ENCODE measurements at places on chromosomes 6 and 20.

DNA sequence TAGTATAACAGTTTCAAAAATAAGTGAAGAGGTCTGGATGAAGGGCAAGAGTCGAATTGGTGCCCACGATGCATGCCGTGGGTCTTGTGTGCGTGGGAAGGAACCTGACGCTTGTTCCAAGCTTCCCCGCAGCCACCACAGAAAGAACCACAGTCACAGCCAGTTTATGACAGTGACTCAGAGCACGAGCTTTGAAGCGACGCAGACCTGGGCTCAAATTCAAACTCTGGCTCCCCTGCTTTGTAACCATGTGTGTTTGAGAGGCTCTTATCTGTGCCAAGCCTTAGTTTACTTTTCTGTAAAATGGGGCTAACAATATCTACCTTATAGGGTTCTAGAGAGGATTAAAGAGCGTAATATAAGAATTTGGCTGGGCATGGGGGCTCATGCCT, 65.5 kb downstream of the SYNJ2 start:
- no peak for DNase-seq

- DNase-seq, result no peak
Observed at GRCh38 chr6:37684801-37685200, 12.9 kb downstream of the MDGA1 start.

- DNase-seq, result no peak
Observed at GRCh38 chr6:170152989-170153388, 137.9 kb downstream of the DLL1 start.

DNA sequence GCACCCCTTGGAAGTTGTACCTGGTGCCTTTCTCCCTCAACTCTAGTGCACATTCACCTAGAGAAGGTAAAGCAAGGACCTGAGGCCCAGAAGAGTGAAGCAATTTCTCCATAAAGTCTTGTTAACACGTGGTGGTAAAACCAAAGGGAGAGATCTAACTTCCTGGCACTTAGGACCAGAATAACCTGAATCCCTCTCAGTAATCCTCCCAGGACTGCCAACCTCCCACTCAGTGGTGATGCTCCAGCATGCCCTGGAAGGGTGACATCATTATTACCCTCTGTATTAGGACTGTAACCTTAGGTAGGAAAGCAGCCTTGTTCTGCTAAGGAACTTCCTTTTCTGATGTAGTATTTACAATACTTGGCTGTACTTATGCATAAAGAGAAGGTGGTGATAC, 330.6 kb upstream of the MARCKS start:
- no peak for DNase-seq

DNA sequence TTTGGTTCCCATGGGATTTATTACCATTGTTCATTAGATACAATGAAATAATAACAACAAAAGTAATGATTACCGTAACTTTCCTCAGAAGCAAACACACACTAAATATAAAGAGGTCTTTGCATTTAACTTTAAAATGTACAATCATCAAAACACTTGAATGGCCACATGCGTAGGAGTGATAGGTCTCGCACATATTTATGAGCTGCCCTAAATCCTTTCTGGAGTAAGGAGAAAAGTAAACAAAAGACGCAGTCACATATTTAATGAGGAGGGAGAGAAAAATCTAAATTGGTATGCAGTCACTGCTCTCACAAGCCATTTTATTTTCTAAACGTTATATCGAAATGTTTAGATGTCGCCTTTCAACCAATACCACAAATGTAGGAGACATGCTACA, 129.4 kb upstream of the TCF21 start:
- no peak for DNase-seq

DNA sequence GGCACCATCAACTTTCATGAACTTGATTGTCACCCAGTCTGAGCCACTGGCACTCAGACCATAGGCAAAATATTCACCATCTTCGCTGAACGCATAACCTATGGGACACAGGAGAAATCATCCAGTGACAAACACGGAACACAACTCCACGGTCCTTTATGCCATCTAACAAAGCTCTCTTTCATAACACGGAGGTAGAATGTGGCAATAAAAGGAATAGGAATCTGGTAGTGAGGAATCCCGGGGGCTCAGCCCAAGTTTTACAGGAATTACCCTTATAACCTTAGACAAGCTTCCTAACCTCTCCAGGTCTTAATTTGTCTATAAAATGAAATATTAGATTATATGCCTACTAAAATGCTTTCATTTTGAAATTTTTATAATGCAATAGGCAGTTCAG, 29.4 kb downstream of the PREP start:
- no peak for DNase-seq

- no peak for DNase-seq
Observed at GRCh38 chr6:126140015-126140414, 153.7 kb downstream of the TRMT11 start.

DNA sequence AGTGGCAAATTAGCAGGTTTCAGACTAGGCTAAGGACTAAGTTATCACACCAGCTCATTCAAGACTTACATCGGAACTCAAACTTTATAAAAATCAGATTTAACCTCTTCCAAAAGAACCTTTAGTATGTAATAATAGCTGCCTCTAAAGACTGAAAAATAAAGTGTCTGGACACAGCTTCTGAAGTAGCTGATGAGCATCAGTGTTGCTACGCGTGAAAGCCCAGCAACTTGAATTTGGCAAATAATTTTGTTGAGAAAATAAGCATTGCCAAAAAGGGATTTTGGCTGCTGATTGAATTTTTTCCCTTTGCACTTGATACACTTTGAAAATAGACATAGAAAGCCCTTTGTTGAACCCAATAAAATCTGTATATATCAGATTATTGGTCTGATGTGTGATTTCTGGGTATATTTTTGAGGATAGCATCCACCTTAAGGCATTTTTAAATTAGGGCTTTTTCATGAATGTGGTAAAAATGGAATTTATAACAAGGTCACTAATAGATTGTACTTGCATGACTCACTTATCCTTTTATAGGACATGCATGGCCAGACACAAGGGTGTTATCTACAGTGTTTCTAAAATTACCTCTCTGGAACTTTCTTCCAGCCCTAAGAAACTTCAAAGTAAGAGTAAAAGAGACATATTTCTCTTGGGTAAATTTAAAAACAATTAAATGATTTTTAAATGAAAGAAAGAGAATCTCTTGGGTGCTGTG, 350.4 kb downstream of the TENT5A start:
- no peak for DNase-seq

- DNase-seq, result no peak
Observed at GRCh38 chr6:73234733-73235132, 9.4 kb upstream of the KHDC1L start.

GRCh38 chr20:34575271-34575670, 16.8 kb downstream of the MAP1LC3A start:
- no peak for DNase-seq

GRCh38 chr20:642398-643174, 10.4 kb downstream of the SRXN1 start:
- DNase-seq, result no peak

- no peak for DNase-seq
Observed at GRCh38 chr6:121748376-121748775, 312.9 kb downstream of the GJA1 start.

- DNase-seq, result no peak
Observed at GRCh38 chr6:168007592-168008338, 10.3 kb downstream of the KIF25 start.

- no peak for DNase-seq
Observed at GRCh38 chr6:138328210-138328609, 49.5 kb upstream of the SMIM28 start.

DNA sequence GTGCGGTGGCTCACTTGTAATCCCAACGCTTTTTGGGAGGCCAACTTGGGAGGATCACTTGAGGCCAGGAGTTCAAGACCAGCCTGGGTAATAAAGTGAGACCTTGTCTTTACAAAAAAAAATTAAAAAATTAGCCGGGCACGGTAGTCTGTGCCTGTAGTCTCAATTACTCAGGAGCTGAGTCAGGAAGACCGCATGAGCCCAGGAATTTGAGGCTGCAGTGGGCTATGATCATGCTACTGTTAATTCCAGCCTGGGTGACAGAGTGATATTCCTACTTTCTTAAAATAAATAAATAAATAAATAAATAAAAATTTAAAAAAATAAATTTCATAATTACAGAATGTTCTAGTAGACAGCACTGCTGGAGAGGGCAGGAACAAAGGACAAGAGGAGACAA, 62.4 kb downstream of the DST start:
- no peak for DNase-seq

DNA sequence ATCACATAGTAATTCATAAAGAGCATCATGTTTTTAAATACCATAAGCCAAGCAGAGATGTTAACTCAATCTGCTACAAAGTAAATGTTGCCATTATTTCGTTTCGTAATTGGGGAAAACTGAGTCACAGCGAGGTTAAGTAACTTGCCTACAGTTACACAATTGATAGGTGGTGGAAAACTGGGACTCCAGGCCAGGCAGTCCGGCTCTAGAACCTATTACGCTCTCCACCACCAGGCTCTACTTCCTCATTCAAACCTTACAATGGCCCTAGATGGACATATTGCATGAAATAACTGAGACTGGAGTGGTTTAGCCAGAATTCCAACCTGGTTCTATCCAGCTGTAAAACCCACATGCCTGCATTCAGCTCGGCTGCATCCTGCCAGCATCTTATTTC, 58.2 kb downstream of the LINC00237 start:
- no peak for DNase-seq

GRCh38 chr6:133286765-133287164, 45.6 kb downstream of the EYA4 start:
- no peak for DNase-seq

- DNase-seq, result no peak
Observed at GRCh38 chr6:125791151-125791819, 525 bp downstream of the NCOA7 start.

GRCh38 chr20:4471221-4471620, 250.5 kb upstream of the PRND start:
- no peak for DNase-seq

DNA sequence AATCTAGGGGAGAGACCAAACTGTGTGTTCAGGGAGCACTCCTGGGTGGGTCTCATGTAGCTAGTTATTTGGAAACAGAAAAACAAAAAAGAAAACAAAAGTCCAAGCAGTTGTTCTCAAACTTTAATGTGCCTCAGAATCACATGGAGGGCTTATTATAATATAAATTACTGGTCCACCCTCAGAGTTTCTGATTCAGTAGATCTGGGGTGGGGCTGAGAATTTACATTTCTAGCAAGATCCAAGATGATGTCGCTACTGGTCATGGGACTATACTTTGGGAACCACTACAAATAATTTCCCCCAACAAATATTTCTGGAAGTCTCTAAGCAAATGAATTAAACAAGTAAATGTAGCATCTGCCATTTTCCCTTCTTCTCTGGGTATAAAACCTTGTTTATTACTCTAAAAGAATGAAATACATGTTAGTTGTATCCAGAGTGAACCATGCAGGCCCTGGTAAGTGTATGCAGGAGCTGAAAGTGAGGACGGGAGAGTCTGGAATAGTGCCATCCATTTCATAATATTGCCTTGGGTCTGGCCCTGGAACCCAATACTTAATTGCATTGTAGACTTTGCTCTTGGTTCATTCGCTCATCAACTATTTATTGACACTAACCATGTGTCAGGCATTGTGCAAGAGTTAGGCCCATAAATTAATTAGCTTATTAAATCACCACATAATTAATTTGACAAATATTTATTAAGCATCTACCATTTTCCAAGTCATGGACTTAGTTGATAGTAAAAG, 490.8 kb downstream of the EPM2A start:
- DNase-seq, result no peak

DNA sequence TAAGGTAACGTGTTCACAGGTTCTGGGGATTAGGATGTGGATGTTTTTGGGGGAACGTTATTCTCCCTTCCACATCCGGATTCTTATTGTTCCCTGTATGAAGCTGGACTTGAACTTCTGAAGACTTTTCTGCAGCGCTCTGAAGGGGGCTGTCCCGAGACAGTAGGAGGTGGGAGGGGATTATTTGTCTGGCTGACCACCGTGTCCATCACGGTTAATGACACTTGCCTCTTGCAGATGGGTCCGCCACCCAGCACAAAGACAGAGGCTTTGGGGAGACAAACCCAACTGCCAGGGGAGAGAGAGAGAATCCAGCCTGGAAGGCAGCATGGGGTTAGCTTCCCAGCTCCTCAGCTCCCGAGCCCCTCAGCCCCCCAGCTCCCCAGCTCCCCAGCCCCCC, 16.7 kb downstream of the ZDHHC14 start:
- DNase-seq, result no peak

- no peak for DNase-seq
Observed at GRCh38 chr6:117200067-117200466, 65.3 kb upstream of the VGLL2 start.

DNA sequence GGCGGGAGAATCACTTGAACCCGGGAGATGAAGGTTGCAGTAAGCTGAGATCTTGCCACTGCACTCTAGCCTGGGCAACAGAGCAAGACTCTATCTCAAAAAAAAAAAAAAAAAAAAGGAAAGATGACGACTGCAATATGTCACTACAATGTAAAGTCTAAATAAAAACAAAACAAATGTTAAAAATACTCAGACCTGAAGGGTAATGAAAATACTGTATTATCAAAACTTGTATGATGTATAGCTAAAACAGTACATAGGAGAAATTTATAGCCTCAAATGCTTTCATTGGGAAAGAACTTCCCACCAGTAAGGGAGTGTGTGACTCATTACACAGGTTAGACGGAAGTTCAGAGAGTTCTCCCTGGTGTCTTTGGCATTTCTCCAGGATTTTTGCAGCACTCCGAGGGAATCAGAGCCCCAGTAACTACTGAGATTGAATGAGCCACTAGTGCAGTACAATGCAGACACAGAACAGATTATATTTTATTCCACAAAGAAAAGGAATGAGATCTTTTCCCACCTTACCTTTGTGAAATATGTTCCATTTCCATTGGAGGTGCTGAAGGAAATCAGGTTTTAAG, 12.5 kb upstream of the RALGAPB start:
- DNase-seq, result no peak

GRCh38 chr6:21431526-21431925, 162.0 kb upstream of the SOX4 start:
- no peak for DNase-seq

- no peak for DNase-seq
Observed at GRCh38 chr20:20780127-20780824, 67.8 kb upstream of the RALGAPA2 start.
